Hypothalamus (tissue), 51 donors: ENCODE measurements at places on chromosomes 11 and 22.

DNA sequence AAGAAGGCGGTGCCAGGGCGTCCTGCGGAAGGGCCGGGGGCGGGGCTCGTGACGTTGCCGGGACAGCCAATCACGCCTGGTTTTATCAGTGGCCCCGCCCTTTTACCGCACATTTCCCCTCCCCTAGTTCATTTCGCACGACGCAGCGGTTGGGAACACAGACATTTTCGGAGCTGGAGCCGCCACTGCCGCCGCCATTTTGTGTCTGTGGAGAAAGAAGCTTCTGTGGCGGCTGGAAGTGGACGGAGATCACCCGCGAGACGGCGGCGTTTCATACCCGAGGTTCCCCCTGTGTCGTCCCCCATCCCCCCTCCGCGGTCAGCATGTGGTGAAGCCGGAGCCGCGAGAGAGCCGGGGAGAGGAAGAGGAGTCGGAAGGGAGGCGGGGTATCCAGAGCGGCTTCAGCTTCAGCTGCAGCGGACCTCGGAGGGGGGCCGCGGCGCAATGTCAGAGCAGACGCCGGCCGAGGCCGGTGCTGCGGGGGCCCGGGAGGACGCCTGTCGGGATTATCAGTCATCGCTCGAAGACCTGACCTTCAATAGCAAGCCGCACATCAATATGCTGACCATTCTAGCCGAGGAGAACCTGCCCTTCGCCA lies at the start of gene PCF11:
PCF11 (plus strand) TSS at position 136 of the 598 bp plus-strand sequence; CDS start at position 445, 309 bp downstream.
- DNase-seq: no peak

GRCh38 chr11:3955299-3955665 lies 99.8 kb downstream of the STIM1 start:
- DNase-seq: no peak

DNA sequence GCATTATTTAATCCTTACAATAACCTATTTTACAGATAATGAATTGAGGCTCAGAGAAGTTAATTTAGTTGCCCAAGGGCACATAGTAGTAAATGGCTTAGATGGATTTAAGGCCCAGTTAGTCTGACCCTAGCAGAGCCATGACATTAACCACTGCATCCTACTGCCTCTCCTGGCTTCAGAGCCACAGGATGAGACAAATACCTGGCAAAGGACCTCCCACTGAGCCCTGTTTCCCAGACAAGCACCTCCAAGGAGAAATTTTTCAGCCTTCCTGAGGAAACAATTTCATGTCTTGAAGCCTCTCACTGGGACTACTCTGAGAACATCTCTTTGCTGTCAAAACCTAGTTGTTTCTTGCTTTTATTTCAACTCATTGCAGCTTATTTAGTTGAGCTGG lies 28.4 kb downstream of the IZUMO1R start:
- no peak for DNase-seq

DNA sequence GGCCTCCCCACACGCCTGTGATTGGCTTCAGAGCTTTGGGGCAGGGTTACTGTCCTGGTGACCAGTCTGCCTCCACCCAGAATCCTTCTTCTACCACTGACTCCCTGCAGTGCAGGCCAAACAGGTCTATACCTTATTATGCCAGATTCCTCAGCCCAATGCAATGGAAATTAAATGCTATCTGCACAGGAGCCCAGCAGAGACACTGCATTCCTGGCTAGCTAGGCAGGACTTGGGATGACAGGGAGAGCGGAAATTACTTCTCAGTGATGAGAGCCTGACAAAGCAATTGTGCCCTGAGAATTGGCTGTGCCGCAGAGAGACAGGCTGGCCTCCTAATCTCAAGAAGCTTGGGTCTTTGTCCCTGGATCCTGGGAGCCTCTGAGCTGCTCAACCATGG lies 143.8 kb upstream of the NCAM1 start:
- no peak for DNase-seq

- no peak for DNase-seq
Measured at GRCh38 chr22:28283068-28283654, 364.1 kb upstream of the PITPNB start.

- DNase-seq: no peak
Measured at GRCh38 chr11:78216571-78217287, 28.0 kb downstream of the USP35 start.

DNA sequence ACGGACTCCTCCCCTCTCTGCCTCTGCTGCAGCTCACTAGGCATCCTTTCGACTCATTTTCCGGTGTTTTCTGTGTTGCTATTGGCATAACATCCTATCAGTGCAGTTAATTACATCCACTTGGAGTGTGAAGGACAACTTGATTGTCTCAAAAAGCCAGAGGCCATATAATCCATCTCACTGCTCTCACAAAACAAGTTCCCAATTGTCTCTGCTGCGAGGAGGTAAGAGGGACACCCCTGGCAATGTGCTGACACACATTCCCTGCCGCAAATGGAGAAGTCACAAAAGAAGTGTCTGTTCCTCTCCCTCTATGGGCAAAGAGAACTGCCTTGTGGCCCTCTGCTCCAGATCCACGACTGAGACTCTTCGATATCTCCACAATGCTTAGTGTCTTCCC lies 618.4 kb downstream of the OPCML start:
- no peak for DNase-seq

GRCh38 chr22:46801826-46802607 lies 39.6 kb downstream of the TBC1D22A start:
- DNase-seq: no peak

- DNase-seq: no peak
Measured at GRCh38 chr22:27460591-27461347, 340.8 kb downstream of the MN1 start.

DNA sequence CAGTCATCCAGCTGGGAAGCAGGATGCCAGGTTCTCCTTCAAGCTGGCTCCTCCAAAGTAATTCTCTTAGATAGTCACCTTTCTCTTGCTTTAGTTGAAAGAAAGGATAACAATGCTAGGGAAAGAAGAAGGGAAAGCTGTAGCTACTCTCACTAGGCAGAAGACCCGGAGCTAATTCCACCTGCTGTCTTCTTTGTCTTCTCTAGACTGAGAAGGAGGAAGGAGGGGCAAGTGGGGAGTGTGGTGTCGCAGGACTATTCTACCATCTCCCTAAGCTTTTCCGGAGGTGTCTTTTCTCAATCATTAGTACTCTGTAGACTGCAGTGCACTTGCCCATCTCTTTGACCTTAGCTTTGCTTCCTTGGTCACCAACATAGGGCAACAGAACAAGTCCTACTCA lies 162.8 kb downstream of the NCAM1 start:
- DNase-seq: no peak

DNA sequence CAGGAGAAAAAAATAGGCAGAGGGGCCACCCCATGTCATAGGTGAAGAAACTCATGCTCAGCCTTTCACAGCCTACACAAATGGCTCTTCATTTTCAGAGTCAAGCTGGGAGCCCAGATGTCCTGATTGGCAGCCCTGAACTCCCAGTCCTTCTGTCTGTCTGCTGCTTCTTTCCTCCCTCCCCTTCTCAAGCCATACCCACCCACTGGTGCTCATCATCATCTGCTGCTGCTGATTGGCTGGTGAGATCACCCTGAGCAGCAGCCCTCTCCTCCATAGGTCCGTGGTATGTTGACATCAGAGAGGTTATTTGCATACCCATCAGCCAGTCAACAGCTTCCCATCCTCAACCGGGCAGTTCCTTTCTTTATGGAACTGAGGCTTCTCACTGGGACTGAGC lies 46.1 kb upstream of the PRDM11 start:
- DNase-seq: no peak

DNA sequence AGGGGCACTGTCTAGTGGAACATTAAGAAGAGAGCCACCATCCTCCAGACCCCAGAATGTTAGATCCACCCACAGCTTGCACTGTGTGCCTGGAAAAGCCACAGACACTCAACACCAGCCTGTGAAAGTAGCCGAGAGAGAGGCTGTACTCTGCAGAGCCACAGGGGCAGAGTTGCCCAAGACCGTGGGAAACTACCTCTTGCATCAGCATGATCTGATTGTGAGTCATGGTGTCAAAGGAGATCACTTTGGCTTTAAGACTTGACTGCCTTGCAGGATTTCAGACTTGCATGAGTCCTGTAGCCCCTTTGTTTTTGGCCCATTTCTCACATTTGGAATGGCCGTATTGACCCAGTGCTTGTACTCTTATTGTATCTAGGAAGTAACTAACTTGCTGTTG lies 115.9 kb upstream of the CCDC179 start:
- no peak for DNase-seq

DNA sequence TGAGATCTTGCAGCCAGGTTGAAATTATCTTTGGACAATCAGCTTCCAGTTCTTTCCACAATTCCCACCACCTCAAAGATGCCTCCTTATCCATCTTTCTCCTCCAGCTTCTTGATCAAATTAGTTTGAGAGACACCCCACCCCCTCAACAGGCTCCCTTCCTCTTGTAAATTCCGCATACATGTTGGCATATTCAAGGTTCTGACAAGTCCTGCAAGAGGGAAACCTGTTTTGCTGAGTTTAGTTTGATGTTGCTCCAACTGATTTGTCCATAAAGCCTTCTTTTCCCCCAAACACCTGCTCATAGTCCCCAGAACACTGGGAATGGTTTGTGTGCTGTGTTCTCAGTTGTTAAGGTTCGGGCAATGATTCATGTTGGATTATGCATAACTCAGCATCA lies 73.6 kb downstream of the MYO18B start:
- DNase-seq: no peak

- DNase-seq: no peak
Measured at GRCh38 chr11:18844753-18845367, 53.3 kb upstream of the PTPN5 start.

DNA sequence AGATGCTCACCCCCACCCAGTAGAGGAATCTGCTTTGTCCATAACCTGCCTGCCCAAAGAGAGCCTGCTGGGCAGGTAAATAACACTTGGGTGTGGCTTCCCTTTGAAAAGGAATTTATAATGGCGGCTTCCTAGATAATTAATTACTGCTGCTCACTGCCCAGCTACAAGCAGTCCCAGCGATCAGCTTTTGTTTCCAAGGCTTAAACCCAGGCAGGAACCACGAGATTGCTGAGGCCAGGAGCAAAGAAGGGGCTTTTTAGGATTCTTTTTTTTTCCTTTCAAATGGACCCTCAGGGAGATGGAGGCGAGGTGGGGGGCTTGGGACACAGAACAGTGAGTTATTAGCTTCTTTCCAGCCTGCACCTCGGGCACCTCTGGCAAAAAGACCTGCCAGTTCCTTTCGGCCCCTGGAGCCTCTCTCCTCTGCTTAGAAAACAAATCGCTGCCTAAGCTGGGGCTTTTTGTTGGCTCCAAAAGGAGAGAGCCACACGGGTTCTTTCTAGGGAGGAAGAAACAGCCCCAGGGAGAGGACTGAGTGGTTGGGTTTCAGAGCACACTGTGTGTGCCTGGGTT lies 107.2 kb downstream of the TSPAN18 start:
- no peak for DNase-seq

DNA sequence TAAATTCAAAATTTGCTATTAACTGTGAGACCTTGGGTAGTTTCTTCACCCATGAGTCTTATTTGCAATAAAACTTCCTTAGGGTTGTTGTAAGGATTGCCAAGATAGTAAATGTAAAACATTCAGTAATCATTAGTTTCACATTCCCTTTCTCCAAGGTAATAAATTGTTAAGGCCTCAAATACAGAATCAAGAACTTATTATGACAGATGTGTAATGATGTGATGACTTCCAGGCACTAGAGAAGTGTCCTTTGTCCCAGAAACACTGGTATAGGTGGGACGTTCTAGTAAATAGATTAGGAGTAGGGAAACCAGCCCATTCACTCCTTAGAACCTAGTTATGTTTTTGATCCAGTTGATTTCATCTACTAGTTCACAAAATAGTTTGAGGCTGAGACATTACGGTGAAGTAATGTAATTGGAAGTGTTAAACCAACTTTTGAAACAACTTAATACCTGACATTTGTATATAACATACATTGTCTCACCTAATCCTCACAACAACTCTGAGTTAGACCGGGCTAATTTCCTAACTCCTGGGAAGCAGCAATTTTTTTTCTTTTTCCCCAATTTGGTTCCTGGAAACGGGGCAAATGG lies 25.5 kb downstream of the CTNND1 start:
- DNase-seq: no peak

- DNase-seq: peak; percentile 58
Measured at GRCh38 chr11:6618117-6619003, 862 bp downstream of the TPP1 start.

DNA sequence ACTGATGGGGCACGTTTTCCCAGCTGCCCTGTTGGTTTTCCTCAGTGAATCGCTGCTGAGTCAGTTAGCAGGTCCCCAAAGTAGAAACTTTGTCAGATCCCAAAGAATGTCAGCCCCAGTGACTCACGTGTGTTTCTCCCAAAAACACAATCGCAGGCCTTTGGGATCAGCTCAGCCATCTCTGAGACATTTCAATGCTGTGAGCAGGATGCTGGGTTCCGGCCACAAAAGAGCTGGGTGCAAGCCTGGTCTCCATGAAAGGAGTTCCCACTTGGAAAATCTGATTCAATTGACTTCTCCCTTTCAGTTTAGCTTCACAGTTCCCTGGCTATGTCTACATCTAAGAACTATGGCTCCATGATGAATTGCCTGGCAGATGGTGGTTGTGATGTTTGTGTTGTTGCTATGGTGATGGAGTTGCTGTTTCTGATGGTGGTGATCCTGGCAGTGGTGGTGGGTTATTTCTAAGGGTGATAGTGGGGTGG lies 28.0 kb downstream of the MYEOV start:
- no peak for DNase-seq

- no peak for DNase-seq
Measured at GRCh38 chr11:31922450-31922849, 111.3 kb upstream of the PAX6 start.

DNA sequence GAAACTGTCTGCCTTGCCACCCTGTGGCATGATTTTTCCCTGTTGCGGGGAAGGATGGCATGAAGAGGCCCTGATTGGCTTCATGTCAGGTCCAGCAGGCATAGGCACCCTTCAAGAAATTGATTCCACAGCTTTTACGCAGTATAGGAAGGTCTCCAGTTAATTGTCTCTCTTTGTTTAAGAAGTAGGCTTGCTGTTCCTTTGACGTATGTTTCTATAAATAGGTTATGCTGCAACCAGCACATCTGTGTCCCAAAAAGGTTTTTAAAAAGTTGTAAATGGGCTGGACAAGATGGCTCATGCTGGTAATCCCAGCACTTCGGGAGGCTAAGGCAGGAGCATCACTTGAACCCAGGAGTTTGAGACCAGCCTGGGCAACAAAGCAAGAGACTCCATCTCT lies 62.6 kb downstream of the CD6 start:
- no peak for DNase-seq

DNA sequence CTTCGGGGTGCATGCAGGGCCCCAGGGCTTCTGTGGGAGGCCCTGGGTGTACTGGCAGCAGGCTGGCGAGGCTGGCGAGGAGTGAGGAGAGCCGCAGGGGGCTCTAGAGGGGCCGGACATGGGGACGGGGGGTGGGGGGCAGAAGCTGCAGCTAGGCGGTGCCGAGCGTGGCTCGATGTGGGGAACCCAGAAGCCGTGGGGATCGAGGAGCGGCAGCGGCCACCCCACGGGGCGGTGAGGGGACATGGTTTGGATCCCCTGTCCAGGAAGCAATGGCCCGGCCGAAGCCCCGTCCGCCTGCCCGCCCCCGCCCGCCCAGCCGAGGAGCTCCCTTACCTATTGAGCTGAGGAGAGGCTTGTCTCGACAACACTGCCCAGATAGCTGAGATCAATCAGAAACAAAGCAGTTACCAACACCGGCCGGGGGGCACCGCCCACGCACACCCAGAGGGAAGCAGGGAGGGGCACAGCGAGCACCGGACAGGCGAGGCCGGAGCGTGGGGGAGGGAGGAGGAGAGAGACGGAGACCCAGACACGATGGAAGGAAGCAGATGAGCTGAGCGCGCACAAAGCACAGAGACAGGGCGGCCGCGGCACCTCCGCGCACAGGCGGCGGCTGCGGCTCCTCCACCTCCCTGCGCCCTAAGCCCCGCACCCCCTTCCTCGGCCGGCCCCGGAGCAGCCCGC lies 38.7 kb downstream of the IGSF9B start:
- DNase-seq: no peak
